ENCODE measurements at places on chromosomes 7 and 10. TPM values are rescaled to one million over a fixed set of nuclear protein-coding genes. Genes with fewer than 3 reads are reported as not detected.

Gene ANKRD7
- not detected for total RNA-seq

DNA sequence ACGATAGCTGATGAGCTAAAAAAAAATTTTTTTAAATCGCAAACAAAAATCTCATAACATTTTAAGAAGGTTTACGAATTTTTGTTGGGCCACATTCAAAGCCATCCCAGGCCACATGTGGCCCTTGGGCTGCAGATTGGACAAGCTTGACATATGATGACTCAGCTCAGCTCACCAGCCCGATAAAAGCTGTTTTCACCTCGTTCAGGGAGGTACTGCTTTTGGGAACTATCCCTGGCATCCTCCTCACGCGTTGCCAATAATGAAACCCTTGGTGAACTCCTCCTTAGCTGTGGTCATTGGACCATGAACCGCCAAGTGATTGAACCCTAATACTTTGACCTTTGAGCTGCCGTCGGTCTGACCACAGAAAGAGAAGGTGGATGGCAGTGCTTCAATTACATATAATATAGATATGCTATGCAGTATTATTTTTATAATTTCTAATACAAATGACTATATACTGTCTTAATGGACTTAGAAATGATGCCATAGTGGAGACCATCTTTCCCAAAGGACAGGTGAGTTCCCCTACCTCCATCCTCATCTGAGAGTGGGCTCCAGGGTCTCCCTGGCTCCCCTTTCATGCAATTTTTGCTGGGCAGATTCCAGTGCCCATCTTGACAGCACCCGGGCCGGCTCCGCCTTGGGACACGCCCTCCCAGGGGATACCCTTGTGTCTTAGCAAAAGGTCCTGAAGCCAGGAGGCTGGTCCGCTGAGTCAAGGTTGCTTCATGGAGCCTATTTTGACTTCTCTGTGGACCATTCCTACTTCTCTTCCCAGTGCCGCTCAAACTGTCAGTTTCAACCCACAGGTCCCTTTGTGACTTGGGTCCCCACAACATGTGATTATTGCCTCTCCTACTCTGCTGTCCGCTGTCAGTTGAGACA lies 707.2 kb downstream of the PARD3 start:
- DNase-seq = no peak
- H3K27ac ChIP-seq = no peak overlapping the region

DNA sequence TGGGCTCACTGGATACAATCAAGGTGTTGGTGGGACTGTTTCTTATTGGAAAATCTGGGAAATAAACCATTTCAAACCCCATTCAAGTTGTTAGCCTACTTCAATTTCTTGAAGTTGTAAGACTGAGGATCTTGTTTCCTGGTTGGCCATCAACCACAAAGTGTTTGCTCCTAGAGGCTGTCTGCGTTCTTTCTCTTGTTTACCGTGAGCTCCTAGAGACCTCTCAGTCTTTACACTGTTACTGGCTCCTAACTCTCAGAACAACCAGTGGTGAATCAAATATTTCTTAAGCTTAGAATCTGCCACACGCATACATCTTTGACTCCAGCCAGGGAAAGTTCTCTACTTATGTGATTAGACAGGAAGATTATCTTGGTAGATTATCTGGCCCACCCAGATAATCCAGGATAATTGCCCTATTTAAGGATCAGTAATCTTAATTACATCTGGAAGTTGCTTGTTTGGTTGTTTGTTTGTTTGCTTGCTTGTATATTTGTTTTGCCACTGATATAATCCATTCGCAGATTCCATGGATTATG lies 798.7 kb downstream of the IPMK start:
- DNase-seq = no peak
- no peaks in the 10 kb centered on the region for H3K27me3 ChIP-seq
- H3K4me3 ChIP-seq = no peak overlapping the region
- H3K4me1 ChIP-seq = no peaks in the 10 kb centered on the region

Gene GIMAP5
- not detected for total RNA-seq

GRCh38 chr7:3312583-3312982 lies 11.5 kb downstream of the SDK1 start:
- H3K27ac ChIP-seq = no peak overlapping the region
- DNase-seq = no peak
- H3K27me3 ChIP-seq = no peaks in the 10 kb centered on the region
- H3K4me3 ChIP-seq = no peak overlapping the region

GRCh38 chr10:76268530-76268929 lies 837.1 kb downstream of the LRMDA start:
- H3K27me3 ChIP-seq = no peaks in the 10 kb centered on the region
- H3K27ac ChIP-seq = no peak overlapping the region
- no peaks in the 10 kb centered on the region for H3K36me3 ChIP-seq

GRCh38 chr7:630111-630511 lies 96.4 kb upstream of the DNAAF5 start:
- H3K4me3 ChIP-seq = no peak overlapping the region
- H3K4me1 ChIP-seq = no peaks in the 10 kb centered on the region
- H3K27me3 ChIP-seq = no peaks in the 10 kb centered on the region
- H3K27ac ChIP-seq = no peak overlapping the region
- peaks cover 12% of the 10 kb centered on the region for H3K36me3 ChIP-seq
- no peak for DNase-seq

DNA sequence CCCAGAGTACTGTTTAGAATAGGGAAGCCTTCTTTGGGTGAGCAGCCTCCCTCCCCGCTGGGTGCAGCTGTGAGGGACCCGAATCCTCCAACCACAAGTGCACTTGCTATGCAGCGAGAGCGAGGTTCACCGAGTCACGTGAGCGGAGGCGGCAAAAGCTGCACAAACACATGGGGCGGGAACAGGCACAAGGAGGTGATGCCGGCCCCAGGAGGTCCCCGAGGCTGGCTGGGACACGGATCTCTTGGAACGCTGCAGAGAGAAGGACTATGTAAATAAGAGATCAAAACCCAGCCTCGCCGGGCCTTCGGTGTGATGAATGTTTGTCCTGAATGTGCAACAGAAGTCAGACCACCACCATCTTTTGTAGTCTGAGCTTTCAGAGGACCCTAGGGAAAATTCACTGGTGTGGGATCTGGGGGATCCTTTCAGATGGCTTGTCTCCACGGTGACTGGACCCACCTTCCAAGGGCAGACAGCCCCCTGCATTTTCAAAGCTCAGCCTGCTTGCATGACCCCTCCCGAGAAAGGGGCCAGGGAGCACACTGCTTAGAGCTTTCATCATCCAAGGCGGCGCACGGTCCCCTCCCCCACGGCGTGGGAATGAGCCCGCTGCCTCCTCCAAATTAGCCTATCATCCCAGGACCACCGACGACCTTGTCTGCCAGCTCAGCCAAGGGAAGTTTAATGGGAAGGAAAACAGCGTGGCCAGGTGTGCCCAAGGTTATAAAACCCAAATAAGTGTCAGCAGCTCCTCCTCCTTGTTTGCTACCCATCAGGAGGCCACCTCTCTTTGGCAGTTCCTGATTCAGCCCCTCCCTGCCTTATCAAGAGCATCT lies 327.7 kb downstream of the CXCL12 start:
- no peaks in the 10 kb centered on the region for H3K4me1 ChIP-seq
- no peak overlapping the region for H3K4me3 ChIP-seq
- no peak overlapping the region for H3K27ac ChIP-seq
- H3K36me3 ChIP-seq = no peaks in the 10 kb centered on the region
- H3K27me3 ChIP-seq = no peaks in the 10 kb centered on the region

DNA sequence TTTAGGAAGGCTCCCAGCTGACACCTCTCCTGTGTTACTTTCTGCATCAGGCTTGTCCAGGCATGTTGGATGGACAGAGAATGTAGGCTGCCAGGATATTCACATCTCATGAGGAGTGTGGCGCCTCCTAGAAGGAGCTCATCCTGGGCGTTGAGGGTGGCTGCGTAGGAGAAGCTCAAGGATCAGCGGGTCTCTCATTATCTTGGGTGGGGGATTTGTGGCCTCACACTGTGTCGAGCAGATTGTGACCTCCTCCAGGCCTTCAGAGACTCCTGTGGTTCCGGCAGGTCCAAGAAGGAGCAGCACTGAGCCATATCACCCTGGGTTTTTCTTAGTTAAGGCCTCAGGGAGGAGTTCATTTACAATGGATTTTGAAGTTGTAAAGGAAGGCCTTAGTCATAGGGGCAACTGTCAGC lies 8.7 kb upstream of the COBL start:
- H3K4me3 ChIP-seq = peak overlapping the region; percentile 6
- peak; percentile 63 for DNase-seq
- no peaks in the 10 kb centered on the region for H3K27me3 ChIP-seq
- peaks cover 12% of the 10 kb centered on the region for H3K4me1 ChIP-seq
- H3K27ac ChIP-seq = no peak overlapping the region
- H3K36me3 ChIP-seq = no peaks in the 10 kb centered on the region

DNA sequence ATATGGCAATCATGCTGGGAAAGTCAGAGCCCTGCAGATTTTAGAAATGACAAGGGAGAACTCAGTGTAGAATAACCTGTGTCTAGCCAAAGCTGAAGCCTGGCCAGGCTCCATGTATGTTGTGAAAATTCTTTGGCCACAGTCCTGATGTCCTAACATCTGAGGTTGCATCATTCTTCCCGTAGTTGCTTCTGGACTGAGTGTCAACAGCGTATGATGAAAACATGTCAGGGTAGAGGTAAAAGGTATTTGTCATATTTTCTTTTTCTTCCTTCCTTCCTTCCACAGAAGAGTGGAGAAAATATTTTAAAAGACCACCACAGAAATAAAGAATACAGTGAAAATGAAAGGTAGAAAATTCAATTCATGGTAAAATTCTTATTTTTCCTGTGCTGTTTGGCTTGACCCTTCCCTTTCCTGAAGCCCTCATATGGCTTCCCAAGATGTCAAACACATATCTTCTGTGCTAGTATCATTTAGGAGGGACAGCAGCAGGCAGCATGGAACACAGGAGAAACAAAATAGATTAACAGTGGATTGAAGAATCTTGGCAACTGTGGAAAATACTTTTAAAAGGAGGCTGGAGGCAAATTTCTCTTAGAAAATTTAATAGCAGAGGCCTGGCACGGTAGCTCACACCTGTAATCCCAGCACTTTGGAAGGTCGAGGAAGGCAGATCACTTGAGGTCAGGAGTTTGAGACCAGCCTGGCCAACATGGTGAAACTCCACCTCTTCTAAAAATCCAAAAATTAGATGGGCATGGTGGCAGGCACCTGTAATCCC lies 18.9 kb upstream of the NRBF2 start:
- DNase-seq = no peak
- H3K4me3 ChIP-seq = no peak overlapping the region
- no peak overlapping the region for H3K27ac ChIP-seq
- H3K27me3 ChIP-seq = no peaks in the 10 kb centered on the region
- H3K36me3 ChIP-seq = no peaks in the 10 kb centered on the region

DNA sequence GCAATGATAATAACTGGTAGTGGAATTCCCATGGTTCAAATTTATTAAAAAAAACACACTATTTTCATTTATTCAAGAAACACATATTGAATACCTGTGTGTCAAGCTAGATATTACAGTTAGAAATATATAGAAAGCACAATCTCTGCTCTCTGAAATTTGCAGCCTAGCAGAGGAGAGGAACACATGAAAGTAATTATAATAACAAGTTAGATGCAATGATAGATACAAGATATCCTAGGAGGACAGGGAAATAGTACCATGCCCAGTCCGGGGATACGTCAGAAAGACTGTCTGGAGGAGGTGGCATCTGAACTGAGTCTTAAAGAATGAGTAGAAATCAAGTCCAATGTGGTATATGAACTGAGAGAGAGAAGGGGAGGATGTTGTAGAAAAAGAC lies 485.6 kb upstream of the C7orf33 start:
- H3K27me3 ChIP-seq = no peaks in the 10 kb centered on the region
- peaks cover 6% of the 10 kb centered on the region for H3K4me1 ChIP-seq
- H3K27ac ChIP-seq = no peak overlapping the region
- DNase-seq = no peak
- H3K36me3 ChIP-seq = 0 out of 2 replicates have a peak, but pooled peaks cover 3% of the 10 kb centered on the region
- H3K4me3 ChIP-seq = no peak overlapping the region

DNA sequence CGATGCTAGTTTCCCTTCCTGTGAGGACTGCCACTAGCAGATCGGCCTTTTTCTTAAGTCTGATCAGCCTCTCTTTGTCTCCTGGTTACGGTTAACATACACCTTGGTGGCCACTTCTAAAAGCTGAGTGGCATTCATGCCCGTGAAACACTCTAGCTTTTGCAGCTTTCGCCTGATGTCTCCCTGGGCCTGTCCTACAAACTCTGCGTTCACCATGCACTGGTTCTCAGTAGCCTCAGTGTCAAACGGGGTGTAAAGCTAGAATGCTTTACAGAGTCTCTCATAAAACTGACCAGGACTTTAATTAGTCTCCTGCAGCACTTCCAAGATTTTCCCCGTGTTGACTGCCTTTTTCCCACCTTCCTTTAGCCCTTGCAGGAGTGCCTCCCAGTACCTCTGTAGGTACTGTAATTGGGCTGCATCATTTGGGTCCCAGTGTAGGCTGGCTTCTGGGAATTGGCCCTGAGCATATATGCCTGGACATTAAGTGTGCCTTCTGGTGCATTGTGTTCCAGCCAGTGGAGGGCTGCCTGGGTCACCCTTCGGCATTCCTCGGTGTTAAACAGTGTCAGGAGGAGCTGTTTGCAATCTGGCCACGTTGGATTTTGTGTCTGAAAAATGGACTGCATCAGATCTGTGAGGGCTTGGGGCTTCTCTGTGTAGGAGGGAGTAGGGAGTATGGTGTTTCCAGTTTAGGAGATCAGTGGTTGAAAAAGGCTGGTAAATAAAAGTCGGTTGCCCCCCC lies 6.5 kb upstream of the ZNF117 start:
- no peak overlapping the region for H3K4me3 ChIP-seq
- no peak overlapping the region for H3K27ac ChIP-seq
- no peaks in the 10 kb centered on the region for H3K4me1 ChIP-seq
- no peak for DNase-seq

DNA sequence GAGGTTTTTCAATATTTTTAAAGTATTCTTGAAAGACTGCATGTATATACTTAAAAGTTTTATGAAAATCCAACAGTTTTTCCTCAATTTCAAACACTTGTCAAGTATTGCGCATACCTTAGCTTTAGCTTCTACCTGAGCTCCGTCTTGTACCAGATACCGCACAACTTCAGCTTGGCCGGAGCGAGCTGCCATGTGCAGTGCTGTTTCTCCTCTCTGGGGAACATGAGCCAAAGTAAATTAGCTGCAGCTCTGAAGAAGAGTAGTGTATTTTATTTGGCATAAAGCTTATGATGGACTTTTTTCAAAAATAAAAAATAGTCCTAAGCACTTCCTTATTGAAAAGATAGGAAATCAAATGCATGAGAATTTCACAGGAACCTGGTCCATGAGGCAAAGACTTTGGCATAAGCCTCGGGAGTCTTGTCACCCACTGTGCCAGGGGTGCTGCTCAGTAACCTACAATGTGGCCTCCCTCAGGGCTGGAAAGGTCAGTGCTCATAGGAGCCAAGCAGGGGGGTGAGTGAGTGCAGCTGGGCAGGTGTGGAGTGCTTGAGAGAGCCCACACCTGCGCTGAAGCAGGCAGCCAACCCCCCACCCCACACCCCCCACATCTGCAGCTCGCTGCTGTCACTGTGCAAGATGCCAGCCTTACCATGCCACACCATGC lies 189.5 kb downstream of the ANK3 start:
- H3K27me3 ChIP-seq = no peaks in the 10 kb centered on the region
- no peaks in the 10 kb centered on the region for H3K4me1 ChIP-seq
- DNase-seq = no peak
